NCI-H1105 treated with DMSO at 0.1 percent for 48 hours (cell line): ENCODE measurements at places on chromosomes 12 and 14.
A peak's percentile ranks its signal among the peaks of the same experiment; 100 is the strongest.

GRCh38 chr12:51593539-51593938, 2.5 kb downstream of the SCN8A start:
- no peak for DNase-seq

- no peak for DNase-seq
Measured at GRCh38 chr12:124437617-124438436, 129.6 kb downstream of the NCOR2 start.

GRCh38 chr12:126907900-126908764, 1358.8 kb upstream of the TMEM132C start:
- DNase-seq, result no peak

- no peak for DNase-seq
Measured at GRCh38 chr12:123034022-123034541, 53.6 kb downstream of the ARL6IP4 start.

DNA sequence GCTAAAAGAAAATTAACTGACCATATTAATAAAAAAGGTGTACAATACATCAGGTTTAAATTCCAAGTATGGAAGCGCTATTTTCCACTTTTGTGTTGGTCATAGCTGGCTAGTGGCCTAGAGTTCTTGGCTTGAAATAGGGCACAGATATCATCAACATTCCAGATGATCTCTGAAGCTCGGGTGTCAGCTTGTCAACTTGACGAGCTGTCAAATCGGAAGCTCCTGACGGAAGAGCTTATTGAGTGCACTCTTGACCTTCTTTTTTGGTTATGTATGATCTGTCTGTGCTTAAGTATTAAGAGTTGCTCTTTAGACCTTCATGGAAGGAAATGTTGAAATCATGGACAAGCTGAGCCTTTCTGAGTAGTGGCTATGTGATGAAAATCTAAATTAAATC, 177.9 kb downstream of the APAF1 start:
- no peak for DNase-seq

- no peak for DNase-seq
Measured at GRCh38 chr12:123868791-123869190, 103.8 kb downstream of the CCDC92 start.

DNA sequence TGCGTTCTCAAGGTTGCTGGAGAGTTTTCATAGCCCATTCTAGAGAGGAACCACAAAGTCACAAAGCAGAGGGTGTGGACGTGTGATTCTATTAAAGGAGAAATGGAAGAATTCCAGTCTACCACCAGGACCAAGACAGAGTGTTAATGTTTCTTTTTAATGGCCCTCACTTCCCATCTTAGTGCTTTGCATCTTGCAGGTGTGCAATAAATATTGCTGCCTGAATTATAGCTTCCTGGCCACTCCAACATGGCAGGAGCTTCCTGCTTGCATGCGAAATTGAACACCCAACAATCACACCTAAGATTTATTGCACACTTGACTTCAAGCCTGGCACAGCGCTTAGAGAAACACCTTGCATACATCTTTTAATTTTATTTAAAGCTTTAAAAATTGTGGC, 22.4 kb upstream of the PPP1CC start:
- no peak for DNase-seq

DNA sequence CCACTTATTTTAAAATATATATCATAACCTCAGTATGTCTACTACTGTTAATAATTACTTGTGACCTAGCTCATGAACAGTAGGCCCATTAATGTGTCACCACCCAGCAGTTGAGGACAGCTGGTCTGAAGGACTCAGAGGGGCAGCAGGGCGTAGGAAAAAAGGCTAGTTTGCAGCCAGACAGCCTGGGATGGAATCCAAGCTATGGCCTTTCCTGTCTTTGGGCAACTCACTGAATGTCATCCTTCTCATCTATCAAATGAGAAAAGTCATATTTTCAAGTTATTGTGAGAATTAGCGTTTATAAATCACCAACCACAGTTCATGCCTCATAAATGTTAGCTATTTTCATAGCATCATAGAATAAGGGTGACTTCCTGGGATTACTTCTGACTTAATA, 12.3 kb downstream of the DENND5B start:
- no peak for DNase-seq

GRCh38 chr12:116385486-116386217, 108.2 kb upstream of the MED13L start:
- DNase-seq, result no peak

- peak; percentile 66 for DNase-seq
Measured at GRCh38 chr14:49173765-49174373, 412.3 kb downstream of the RPS29 start.

- DNase-seq, result no peak
Measured at GRCh38 chr12:12996209-12996608, 3.9 kb downstream of the HEBP1 start.

DNA sequence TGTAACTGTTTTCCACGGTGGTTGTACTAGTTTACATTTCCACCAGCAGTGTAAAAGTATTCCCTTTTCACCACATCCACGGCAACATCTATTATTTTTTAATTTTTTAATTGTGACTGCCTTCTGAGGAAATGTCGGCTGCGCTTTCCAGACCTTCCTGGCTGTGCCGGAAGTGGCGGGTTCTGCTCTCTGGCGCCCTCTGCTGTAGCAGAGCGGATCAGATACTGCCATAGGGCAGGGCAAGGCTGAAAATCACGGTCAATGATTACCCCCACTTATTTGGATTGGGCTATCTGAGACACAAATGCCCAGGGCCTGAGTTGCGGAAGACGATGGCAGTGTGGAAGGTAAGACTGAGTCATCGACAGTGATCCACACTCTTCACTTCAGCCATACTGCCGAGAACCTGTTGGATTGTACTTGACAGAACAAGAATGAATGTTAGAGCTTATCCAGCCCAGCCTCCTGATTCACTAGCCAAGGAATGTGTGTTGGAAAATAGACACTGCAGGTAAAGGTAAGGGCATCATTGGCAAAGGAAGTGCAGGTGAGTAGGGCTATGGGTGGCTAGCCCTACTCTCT, 124.2 kb downstream of the NTF3 start:
- DNase-seq, result no peak

GRCh38 chr12:64172143-64172970, 49.7 kb downstream of the KICS2 start:
- no peak for DNase-seq

- DNase-seq, result no peak
Measured at GRCh38 chr14:23436327-23437132, 1.1 kb upstream of the MYH7 start.

DNA sequence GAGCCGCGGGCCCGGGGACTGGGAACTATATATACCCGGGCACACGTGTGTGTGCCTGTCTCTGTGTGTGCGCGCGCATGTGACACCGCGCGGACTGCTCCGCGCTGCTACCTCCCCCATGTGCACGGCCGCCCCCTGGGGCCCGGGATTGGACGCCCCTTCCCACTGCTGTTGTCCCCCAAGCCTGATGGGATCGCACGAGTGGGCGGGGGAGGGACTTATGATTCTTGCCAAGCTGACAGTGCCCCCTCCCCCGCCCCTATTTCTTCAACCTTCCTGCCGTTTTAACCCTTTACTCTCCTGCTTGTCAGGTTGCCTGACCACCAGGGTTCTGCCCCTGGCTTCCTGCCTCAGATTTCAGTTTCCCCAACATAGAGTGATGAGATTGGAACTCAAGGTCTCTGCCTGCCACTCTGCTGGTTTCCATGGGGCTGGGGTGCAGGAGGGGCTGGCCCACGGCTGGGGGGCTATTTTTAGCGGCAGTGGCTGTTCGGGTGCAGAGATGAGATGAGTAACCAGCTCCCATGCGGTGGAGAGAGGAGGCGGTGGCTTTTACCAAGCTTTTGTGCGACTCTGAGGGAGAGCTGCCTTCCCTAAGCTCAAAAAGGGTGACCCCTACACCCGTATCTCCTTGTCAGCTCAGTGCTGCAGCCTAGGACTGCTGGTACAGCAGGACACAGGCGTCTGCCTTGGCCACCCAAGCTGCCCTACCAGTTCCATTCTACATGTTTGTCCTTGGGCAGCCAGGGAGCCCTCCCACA, at the start of gene DDN:
DDN (minus strand) TSS at position 5 of the 761 bp plus-strand sequence. CDS start 88 bp downstream, outside the sequence.
- DNase-seq, result peak; percentile 18

GRCh38 chr12:109432842-109433304, 44.2 kb downstream of the KCTD10 start:
- peak; percentile 76 for DNase-seq

- DNase-seq, result no peak
Measured at GRCh38 chr12:49961993-49962764, 507 bp downstream of the AQP5 start.

GRCh38 chr12:9730011-9730410, 2.9 kb downstream of the CLECL1 start:
- DNase-seq, result no peak

DNA sequence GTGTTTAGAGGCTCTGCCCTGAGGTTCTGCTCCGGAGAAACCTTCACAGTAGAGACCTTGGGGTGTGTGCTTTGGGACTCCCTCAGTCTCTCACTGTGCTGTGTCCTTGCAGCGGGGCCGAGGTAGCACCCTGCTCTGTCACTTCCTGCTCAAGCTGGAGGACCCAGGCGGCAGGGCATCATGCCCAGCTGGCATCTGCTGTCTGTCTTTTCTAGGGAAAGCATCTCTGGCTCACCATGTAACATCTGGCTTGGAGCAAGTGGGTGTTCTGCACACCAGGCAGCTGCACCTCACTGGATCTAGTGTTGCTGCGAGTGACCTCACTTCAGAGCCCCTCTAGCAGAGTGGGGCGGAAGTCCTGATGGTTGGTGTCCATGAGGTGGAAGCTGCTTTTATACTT, 124.5 kb downstream of the ESRRB start:
- DNase-seq, result no peak

- no peak for DNase-seq
Measured at GRCh38 chr14:55760789-55761566, 181.0 kb downstream of the KTN1 start.

DNA sequence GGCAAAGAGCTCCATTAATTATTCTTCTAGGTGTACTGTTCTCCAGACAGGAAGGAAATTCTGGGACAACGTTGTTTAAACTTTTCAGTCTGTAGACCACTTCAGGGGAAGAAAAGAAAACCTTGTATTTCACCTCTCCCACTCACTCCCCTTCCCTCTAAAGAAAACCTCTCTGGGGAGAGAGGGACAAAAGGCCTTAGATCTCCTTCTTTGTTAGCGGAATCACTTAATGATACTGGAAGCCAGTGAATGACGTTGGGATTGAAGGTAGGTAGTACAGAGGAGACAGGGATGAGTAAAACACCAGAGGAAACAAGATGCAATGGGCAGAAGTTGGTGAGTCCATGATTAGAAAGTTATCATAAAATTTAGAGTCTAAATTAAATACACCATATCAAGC, 38.7 kb upstream of the SGPP1 start:
- no peak for DNase-seq

- DNase-seq, result no peak
Measured at GRCh38 chr12:92431146-92431545, 271.6 kb upstream of the PLEKHG7 start.

GRCh38 chr12:89479982-89480381, 44.6 kb downstream of the GALNT4 start:
- DNase-seq, result no peak

DNA sequence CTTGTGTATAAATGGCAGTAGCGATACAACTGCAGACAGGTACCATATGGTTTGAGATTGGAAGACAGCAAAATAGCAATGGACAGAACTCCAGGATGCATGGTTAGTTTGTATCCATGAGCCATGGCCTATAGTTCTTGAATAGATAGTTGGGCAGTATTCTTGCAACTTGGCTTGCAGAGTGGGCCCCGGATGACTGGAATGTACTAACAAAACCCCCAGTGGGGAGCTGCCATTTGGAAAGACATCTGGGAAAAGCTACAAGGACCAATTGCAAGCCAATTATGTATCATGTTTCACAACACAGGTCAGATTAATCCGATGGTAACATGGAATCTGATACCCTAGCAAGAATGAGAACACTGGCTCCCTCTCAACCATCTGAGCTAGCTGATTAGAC, 279.6 kb downstream of the RERGL start:
- DNase-seq, result peak; percentile 46

GRCh38 chr12:100733817-100734593, 60.6 kb upstream of the ANO4 start:
- DNase-seq, result peak; percentile 70

DNA sequence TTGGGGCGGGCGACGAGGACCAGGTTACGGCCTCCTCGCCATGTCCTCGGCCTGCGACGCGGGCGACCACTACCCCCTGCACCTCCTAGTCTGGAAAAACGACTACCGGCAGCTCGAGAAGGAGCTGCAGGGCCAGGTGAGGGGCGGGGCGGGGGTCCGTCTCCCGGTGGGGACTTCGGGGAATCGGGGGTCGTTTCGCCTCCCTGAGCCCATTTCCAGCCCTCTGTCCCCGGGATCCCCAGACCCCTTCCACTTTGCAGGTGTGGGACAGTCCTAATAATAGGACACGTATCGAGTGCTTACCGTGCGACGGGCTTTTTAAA, 380 bp downstream of the ANKRD13A start:
- DNase-seq, result no peak

GRCh38 chr12:53300187-53300586, 692 bp downstream of the MYG1 start:
- no peak for DNase-seq

- DNase-seq, result peak; percentile 10
Measured at GRCh38 chr14:92397150-92397952, 74.4 kb downstream of the SLC24A4 start.

GRCh38 chr14:95504135-95505029, 12.1 kb downstream of the SYNE3 start:
- DNase-seq, result no peak

GRCh38 chr12:103793512-103794045, 47.5 kb downstream of the NT5DC3 start:
- no peak for DNase-seq
